Right renal cortex interstitium (tissue), 3 donors: ENCODE measurements at places on chromosomes 12 and 14.

DNA sequence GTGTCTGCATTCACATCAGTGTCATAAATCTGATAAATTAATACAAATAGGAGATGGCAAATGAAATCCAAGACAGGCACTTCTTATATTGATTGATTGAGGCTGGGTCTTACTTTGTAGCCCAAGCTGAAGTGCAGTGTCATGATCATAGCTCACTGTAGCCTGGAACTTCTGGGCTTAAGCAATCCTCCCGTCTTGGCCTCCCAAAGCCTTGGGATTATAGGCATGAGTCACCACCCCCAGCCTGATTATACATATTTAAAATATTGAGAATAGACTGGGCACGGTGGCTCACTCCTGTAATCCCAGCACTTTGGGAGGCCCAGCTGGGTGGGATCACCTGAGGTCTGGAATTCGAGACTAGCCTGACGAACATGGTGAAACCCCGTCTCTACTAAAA is 51.3 kb downstream of the MARK3 start:
- no peak for DNase-seq

GRCh38 chr14:20630340-20631022 is 11.0 kb downstream of the OR6S1 start:
- no peak for DNase-seq

GRCh38 chr14:33678005-33678404 is 272.9 kb downstream of the EGLN3 start:
- DNase-seq = no peak

DNA sequence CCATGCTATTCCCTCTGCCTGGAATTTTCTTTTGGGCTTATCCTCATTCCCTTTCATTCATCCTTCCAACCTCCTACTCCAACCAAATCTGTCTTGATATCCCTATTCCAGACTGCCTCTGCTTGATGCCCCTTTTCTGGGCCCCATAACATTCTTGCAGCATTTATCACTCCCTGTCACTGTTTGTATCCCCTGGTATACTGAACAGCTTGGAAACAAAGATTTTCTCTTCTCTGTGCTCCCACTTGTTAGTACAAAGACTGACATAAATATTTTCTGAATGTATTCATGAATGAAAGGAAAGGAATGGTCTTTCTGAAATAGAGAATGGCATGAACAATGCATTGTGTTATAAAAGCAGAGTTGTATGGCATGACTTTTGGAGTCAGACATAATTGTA is 7.5 kb downstream of the IRAK4 start:
- no peak for DNase-seq

- no peak for DNase-seq
These were observed 18.9 kb upstream of the NUDT4 start for GRCh38 chr12:93358821-93359220.

- DNase-seq = no peak
These were observed 249.8 kb downstream of the VRK1 start for GRCh38 chr14:97046967-97047366.

GRCh38 chr14:102464846-102465341 is 44.7 kb downstream of the ANKRD9 start:
- no peak for DNase-seq

DNA sequence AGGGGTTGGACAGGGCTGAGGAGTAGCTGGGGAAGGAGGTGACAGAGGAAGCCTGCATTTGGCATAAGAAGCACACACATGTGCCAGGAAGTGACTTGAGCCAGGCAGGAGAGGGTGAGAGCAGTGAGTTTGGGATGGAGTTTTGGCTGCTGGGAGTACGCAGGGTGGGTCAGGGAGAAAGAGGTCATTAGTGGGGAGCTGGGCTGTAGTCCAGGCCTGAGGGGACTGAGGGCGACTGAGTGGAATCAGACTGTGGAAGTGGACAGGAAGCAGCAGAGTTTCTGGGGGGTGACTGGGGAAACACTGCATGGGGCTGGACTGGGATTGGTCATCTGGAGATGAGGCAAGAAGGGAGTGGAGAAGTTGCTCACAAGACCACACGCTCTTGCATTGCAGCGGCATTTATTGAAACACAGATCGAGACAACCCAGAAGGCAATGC is 7.6 kb downstream of the KRT85 start:
- DNase-seq = no peak

GRCh38 chr12:10122689-10123088 is 7.3 kb downstream of the CLEC7A start:
- DNase-seq = no peak

DNA sequence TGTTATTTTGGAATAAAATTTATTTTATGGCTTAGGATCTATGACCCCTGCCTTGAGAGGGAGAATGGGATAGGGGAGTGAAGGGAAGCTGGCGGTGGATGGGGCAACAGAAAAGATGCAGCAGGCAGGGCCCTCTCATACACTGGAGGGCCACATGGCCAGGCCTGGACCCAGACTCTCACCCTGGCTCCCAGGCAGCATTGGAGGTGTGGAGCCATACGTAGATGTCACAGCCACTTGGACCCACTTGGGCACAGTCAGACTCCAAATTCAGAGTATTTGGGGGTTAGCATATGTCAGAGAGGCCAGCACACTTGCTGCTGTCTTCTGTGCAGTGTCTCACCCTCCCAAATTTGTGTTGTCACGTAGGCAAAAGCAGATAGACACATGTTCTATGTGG is 6.5 kb downstream of the NAB2 start:
- no peak for DNase-seq

DNA sequence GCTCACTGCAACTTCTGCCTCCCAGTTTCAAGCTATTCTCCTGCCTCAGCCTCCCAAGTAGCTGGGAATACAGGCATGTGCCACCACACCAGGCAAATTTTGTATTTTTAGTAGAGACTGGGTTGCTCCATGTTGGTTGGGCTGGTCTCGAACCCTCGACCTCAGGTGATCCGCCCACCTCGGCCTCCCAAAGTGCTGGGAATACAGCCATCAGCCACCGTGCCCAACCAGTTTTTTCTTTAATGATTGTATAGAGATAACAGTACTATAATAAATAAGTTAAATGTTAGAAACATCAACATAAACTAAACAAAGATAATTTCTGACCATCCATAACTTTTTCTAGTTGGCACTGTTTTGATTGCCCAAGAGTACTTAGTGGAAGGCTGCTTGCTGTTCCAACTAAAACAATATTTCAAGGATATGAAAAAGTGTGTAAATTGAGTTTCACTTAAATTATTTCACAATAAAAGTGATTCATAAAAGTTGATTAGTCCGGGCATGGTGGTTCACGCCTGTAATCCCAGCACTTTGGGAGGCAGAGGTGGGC is 5.6 kb downstream of the GON7 start:
- no peak for DNase-seq

GRCh38 chr12:50467439-50467838 is 37.3 kb upstream of the DIP2B start:
- DNase-seq = no peak

DNA sequence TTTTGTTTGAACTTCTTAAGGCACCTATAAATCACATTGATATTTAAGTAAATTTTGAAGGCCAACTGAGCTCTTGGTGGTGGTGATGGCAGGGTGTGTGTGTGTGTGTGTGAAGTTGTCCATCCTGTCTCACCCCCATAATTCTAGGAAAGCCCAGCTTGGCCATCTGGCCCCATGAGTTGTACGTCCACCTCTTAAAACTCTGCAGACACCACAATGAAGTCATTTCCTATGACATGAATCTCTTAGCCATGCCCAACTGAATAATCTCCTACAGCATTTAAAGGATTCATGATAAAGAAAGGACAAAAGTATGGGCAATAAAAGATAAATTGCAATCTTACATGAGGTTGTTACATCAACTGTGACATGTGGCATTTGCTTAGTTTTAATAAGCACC is 123.4 kb downstream of the TTC7B start:
- no peak for DNase-seq

GRCh38 chr12:14558473-14558959 is 9.2 kb downstream of the PLBD1 start:
- no peak for DNase-seq

DNA sequence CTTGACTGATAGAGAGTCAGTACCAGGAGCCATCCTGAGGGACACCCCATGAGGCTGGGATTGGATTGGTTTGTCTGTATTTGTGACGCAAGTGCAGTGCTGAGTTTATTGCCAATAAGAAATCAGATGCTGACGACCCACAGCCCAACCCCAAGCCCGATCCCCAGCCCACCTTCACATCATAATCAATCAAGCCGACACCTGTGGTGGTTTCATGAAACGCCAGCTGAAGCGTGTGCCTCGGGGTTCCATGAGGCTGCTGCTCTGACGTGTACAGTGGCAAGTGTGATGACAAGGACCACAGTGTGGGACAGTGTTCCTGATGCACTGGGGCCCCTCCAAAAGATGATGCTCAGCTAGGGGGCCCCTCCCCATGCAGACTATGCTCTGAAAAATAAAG is 62.1 kb upstream of the C14orf180 start:
- DNase-seq = no peak

DNA sequence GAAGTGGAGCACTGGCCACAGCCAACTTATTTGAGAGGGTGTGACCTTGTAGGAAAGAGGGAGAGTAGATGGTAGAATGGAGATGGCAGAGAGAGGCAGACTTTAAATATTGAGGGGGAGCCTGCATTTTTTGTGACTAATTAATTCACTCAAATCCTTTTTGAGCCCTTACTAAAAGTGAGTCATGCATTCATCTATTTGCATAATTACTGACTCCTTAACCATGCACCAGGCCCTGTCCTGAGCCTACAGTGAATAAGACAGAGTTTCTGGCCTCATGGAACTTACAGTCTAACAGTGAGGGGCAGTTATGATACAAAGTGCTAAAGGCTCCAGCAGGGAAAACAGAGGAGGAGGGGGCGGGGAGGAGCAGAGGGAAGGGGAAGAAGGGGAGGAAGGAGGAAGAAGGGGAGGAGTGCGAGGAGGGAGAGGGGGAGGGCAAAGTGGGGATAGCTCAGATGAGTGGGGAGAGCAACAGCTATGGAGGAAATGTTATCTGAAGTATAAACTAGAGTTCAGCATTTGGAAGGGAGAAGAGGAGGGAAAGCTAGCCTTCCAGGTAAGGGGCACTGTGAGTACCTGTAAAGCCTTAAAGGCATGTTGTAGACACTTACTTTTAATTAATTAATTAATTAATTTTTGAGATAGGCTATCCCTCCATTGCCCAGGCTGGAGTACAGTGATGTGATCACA is 7.5 kb upstream of the CTDSP2 start:
- DNase-seq = no peak

GRCh38 chr12:110159671-110160245 is 35.6 kb downstream of the IFT81 start:
- no peak for DNase-seq

- DNase-seq = no peak
These were observed 8.8 kb upstream of the AMHR2 start for GRCh38 chr12:53414756-53415417.

- no peak for DNase-seq
These were observed 117.2 kb upstream of the DIO3 start for GRCh38 chr14:101444116-101444515.

DNA sequence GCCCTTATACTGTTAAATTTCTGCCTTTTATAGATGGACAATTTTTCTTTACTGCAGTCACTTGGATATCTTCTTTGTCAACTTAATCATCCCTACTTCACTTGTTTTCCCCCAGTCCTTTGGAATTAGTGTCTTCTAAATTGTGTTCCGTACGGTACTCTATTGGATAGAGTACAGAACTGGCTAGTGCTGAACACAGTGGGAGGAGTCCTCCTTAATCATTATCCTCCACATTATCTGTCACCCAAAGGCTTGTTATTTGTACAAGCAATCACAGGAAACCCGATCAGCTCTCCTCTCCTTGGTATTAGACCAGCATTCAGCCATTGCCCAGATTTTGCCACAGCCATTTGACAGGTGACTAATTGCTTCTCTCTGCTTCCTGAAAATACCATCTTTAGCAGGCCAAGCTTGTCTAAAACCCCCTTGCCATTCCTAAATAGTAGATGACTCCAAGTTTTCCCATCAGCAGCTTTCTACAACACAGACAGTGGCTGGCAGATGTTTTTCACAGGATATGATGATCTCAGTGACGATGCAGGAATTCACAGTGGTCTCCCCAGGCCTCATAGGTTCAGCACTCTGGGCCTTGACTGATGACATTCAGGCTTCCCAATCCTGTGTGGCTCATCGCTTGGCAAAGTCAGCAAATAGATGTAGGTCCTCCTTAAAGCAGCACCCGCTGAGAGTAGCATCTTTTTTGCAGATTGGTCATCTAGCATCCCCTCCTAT is 216.0 kb upstream of the RGS6 start:
- no peak for DNase-seq

DNA sequence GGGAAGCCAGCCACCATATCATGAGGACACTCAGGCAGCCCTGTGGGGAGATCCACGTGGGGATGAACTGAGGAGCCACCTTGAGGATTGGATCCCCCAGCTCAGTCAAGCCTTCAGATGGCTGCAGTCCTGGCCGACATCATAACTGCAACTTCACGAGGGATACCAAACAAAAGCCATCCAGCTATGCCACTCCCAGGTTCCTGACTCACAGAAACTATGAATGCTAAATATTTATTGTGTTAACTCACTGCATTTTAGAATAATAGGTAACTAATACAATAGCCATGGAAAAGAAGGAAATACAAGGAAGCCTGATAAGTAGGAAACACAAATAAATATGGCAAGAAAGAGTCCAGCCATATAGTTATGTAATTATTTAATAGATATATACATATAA is 42.1 kb upstream of the FAM222A start:
- no peak for DNase-seq

GRCh38 chr14:28542040-28542439 is 224.5 kb upstream of the FOXG1 start:
- no peak for DNase-seq

DNA sequence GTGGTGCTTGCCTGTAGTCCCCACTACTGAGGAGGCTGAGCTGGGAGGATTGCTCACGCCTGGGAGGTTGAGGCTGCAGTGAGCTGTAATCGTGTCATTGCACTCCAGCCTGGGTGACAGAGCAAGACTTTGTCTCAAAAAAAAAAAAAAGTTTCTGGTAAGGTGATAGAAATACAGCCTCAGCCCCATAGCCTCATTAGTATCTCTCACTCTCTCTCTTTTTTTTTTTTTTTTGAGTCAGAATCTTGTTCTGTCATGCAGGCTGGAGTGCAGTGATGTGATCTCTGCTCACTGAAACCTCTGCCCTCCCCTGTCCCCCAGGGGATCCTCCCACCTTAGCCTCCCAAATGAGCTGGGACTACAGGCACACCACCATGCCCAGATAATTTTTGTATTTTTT is 19.2 kb downstream of the MTHFD1 start:
- DNase-seq = no peak

DNA sequence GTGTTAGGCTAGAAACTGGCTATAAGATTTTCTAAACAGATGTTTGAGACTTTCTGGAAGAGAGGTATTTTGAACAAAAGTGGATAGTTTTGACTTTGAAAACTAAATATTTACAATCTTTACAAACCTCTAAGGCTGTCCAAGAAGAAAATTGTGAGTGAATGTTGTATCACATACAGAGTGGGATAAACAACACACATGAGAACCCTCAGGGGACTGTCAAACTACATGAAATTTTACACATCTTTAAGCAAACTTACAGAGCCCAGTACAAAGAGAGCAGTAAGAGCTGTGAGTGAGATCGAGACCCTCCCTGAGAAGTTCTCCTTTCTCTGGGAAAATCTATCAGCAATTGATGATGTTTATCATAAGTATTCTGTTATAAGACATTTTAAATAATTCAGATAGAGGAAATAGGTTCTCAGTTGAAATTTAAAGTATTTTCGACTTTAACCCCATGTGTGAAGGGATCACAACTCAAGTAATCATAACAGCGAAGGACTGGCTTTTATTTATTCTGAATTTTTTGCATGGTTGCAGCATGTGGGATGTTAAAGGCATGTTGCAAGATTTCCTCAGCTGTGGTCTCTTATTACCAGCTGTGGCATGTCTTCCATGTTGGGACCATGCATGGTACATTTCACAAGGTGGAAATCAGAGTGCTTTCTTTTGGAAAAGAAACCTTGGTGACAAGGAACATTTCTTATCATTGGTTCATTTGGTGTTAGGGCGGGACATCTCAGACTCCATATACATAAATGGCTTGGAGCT is 264.0 kb upstream of the PRICKLE1 start:
- DNase-seq = no peak
